ENCODE measurements at places on chromosomes 3 and 15.

DNA sequence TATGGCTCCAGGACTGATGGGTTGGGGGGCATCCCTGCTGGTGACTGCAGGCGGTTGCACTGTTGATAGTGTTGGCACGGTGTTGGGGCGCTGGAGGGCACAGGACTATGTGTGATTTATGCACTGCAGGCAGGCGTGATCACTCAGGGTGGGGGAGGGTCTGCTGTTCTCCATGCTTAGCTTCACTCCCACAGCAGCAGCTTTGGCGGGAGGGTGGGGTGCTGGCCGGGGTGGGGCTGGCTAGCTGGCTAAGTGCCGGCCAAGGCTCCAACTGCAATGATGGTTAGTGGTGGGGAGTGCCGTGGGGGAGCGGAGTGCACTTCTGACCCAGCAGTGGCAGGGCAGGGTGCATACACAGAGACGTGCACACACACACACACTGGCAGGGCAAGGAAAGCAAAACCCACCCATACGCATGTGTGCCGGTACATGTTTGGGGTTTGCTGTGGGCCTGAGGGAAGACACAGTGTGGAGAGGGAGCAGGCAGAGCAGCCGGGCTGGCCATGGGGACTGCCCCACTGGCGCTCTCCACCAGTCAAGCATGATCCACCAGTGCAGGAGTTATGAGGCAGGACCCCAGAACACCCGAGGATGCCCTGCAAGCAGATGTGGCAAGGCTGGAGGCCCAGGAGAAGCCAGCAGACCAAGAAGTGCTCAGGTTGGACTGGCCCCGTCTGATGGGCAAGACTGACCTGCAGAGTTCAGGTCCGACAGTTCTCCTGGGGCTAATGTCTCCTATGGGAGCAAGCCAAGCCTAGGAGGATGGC, 16.5 kb upstream of the FGF7 start:
- DNase-seq: no peak

GRCh38 chr3:11606865-11607440, 36.8 kb downstream of the VGLL4 start:
- no peak for DNase-seq

- no peak for DNase-seq
Observed at GRCh38 chr3:195085356-195086130, 185.4 kb downstream of the XXYLT1 start.

DNA sequence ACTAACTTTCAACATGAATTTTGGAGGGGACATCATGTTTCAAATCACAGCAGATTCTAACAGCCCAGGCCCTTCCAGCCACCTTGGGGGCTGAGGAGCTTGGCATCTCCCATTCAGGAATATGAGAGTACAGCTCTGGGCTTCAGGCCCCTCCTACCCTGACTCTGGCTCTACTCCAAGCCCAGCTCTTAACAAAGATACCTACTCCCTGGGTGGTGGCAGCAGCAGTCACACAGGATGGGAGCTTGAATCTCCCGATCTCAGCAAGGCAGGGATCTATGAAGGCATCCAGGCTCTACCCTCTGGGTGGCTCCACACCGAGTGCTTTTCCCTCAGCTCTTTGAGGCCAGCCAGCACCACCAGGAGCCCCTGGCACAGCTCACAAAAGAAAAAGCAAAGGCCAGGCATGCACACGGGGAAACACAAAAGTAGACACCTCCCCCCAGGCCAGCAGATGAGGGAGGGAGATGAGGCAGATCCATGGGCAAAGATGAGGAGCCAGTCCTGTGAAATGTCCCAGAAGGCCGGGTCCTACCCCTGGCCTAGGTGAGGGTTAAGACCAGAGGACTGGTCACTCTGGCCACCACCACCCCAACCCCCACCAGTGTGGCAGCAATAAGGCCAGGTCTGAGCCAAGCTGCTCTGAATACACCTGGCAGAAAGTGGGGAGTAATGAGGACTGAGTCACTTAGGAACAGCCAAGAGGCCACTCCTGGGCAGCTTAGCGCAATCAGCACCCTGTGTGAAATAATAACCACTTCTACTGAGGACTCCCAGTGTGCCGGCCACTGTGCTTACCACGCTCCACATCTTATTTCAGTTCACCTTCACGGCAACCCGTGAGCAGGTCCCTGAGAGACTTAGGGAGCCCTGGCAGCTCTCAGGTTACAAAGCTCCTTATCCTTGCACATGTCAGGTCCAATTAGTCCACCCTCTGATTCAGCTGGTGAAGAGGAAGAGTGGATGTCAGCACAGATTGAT, 24.3 kb downstream of the PLA2G4F start:
- DNase-seq: no peak

- no peak for DNase-seq
Observed at GRCh38 chr3:120245386-120245785, 39.6 kb downstream of the GPR156 start.

- no peak for DNase-seq
Observed at GRCh38 chr3:194766845-194767244, 81.2 kb downstream of the FAM43A start.

DNA sequence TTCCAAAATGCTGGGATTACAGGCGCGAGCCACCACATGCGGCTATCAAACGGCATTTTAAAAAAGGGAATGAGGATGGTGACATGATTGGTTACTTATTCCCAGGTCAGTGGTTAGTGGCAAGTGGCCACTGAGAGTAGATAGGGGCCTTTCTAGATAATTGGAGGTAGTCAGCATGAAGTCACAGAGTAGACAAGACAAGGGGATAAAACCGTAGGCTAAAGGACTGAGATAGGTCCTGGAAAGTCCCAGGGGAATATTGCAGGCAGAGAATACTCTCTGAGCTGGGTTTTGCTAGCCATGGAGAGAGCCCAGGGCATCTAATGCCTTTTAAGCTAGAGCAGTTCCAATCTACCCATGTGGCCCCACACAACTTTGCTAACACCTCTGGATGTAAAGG, 52.2 kb downstream of the KCNAB1 start:
- DNase-seq: no peak

DNA sequence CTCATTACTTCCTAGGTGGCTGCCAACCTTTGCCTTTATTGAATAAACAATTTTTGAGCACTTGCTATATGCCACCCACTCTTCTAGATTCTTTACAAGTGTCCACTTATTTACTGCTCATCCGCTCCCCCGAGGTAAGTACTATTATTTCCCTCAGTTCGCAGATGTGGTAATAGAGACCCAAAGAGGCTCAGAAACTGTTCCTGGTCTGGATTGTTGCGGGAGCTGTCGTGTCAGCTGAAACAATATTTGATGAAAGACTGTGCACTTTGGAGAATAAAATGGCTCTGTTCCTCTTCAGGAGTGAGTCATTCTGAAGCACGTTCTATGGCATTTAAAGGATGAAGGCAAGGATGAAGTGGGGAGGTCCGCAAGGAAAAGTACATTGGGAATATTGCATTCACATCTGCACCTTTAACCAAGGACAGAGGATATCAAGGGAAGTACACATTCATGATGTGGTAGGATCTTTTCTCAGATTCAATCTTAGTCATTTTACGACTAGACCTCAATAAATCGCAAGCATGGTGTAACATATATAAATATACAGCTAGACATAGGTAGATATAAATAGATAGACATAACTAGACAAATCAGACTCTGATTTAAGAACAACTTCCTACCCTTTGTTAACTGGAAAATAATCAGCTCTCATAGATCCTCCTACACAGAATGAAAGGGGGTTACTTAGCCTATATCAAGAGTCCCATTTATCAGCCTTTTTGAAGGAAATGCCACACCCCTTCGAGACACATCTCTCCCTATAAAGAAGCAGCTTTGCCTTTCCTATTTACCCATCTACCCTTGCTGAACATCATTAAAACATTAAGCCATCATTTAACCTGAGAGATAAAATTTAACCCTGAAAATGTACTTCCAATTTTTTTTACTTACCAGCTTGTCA, 70.3 kb downstream of the RORA start:
- no peak for DNase-seq

GRCh38 chr3:72155391-72156064, 370.6 kb upstream of the PROK2 start:
- no peak for DNase-seq

GRCh38 chr15:77516076-77516475, 95.4 kb downstream of the HMG20A start:
- DNase-seq: no peak

DNA sequence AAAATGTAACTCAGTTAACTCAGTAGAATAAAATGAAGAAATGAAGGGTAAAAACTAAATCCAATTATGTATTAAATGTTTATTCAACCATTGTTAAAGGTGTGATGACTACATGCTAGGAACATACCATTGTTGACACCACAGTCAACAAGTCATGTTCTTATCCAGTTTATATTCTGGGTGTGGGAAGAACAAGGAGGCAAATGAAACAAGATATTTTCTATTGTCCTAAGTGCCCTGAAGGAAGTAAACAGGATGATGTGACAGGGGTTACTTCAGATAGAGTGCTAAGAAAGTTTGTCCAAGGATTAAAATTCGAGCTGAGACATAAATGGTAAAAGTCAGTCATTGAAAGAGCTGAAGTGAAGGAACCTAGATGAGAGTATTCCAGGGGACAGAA, 13.1 kb downstream of the AP3S2 start:
- DNase-seq: no peak

- no peak for DNase-seq
Observed at GRCh38 chr3:128317101-128317697, 149.5 kb downstream of the DNAJB8 start.

DNA sequence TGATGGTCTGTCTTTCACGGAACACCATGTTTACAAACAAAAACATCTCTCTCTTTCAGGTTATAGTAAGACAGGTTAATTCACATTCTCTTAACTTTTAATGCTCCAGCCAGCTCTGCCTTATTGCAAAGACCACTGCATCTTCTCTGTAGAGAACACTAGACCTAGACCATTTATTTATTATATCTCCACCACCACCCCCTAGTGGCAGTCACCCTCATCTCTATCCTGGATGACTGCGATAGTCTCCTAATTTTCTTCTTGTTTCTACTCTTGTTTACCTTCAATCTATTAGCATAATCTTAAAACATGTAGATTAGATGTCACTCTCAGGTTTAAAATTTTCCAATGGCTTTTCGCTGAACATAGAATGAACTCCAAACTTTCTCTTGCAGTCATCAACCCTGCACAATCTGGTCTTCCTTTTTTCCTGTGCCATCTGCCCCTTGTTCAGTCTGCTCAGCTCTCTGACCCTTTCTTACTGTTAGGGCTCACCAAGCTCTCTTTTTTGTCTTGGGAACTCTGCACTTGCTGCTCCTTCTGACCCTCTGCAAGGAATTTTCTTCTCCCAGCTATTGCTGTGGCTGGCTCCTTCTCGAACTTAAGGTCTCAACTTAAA, 155.6 kb downstream of the SQOR start:
- no peak for DNase-seq

DNA sequence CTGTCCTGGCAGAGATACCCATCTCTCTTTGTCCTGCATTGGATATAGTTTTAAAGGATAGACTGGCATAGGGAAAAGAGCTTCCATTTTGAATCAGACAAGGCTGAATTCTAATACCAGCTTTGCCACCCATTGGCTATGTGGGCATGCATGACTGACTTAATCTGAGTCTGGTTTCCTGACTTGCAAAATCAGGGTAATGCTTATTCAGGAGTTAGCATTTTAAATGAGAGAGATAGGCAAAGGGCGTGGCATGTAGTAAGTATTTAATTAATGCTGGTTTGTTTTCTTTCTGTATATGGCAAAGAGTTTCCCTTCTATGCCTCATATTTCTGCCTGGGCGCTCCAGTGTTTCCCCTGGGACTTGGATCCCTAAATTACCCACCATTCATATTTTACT, 492.9 kb downstream of the IGSF11 start:
- no peak for DNase-seq

- DNase-seq: no peak
Observed at GRCh38 chr3:12893852-12894251, 52.5 kb upstream of the RPL32 start.

GRCh38 chr15:25544076-25544475, 105.3 kb upstream of the UBE3A start:
- no peak for DNase-seq
